ENCODE measurements at places on chromosomes 13 and 19. TPM values are rescaled to one million over a fixed set of nuclear protein-coding genes. Genes with fewer than 3 reads are reported as not detected.

CNN2 gene
- polyA plus RNA-seq = 185 TPM

PLIN5 gene
- 0.17 TPM for polyA plus RNA-seq

RUBCNL gene
- polyA plus RNA-seq = not detected

NMRK2 gene
- polyA plus RNA-seq = not detected

SIX5 gene
- 15.3 TPM for polyA plus RNA-seq

ICAM5 gene
- polyA plus RNA-seq = 0.10 TPM

DNA sequence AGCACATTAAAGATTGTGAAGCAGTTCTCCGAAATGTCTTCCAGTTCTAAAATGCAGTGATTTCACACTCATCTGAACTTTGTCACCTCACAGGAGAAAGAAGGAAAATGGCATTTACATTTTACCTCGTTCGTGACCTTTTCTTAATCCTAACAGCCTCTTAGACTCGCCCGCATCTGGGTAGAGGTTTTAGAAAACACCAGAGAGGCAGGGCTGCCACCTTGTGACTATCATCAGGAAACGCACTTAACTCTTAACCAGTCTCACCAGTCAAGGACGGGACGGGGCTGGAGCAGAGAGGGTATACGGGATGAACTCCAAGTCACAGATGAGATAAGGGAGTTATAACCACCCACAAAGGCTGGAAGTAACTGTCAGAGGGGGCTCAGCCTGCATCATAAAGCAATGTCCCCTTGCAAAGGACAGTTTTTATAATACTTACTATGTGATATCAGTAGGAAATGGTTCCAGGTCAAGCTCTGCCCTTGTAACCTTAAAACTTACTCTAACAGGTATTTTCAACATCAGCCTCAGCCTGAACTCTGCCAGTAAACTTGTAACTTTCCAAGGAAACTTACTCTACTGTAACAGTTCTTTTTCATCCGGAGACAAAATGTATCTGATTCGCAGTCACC lies 8.6 kb upstream of the CEACAM6 start:
- DNase-seq = peak; percentile 36

DNA sequence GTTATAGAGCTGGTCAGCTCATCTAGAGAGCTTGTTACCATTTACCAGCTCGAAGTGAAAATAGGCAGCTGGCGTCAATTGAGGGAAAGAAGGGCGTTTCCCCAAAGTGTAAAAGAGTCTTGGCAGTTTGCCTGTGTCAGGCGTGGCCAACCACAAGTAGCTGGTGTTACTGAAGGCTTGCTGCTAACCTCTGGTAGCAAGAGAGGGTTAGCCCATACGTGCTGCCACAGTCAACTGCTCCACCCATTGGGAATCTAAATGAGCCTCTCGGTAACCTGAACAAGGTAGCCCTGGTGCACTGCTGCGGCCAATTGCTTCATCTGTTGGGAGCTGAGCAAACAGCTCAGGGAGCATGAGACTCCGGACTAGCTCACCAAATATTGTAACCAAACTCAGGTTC lies 314.9 kb upstream of the SLITRK5 start:
- no peak for DNase-seq

- no peak for DNase-seq
Measured at GRCh38 chr13:91295712-91296410, 51.6 kb upstream of the MIR17HG start.

DNA sequence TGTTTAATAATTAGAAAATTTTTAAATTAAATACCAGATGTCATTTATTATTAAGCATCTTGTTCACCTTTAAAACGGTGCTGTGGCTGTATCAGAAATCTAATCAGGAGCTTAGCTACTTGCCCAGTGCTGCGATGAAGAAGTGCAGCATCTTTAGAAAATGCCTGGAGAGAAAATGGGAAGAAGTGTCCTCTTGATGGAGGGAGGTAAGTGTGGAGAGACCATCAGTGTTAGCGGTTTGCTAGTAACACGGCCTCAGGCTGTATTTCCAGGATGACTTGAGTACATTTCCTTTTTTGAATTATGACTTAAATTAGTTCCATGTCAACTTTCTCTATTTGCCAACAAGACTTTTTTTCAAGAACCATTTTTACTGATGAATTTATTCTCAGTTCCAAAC lies 74.1 kb downstream of the SHISA2 start:
- DNase-seq = peak; percentile 15

DNA sequence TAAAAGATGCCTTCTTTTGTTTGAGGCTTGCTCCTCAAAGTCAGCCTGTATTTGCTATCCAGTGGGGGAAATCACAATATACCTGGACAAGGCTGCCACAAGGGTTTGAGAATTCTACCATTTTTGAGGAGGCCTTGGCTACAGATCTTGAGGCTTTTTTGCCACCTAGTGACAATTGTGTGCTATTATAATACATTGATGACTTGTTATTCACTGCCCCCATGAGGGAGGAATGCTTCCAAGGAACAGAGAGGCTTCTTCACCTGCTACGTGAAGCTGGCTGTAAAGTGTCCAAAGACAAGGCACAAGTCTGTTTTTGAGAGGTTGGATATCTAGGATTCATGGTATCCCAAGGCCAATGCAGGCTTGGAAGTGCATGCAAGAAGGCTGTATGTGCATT lies 72.5 kb downstream of the ZNF708 start:
- DNase-seq = no peak

GRCh38 chr19:34766386-34766785 lies 6.6 kb downstream of the ZNF599 start:
- no peak for DNase-seq

- no peak for DNase-seq
Measured at GRCh38 chr13:45798851-45799250, 52.7 kb downstream of the SIAH3 start.

DNA sequence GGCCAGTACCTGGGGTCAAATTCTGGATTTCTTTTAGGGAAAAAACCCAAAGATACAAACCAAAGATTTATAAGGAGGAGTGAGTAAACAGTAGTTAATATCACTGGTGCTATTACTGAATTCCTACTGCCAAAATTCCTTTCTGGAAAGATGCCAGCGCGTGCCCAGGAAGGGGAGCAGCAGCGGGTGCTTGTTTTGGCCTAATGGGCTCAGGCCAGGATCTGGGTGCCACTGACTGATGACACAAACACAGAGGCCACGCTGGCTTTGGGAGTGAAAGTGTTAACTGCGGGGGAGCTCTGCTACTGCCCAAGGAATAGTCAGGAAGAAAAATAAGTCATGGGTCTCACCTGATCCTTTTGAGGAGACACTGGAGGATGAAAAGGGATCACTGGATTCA lies 61.2 kb downstream of the KLF2 start:
- DNase-seq = no peak

DNA sequence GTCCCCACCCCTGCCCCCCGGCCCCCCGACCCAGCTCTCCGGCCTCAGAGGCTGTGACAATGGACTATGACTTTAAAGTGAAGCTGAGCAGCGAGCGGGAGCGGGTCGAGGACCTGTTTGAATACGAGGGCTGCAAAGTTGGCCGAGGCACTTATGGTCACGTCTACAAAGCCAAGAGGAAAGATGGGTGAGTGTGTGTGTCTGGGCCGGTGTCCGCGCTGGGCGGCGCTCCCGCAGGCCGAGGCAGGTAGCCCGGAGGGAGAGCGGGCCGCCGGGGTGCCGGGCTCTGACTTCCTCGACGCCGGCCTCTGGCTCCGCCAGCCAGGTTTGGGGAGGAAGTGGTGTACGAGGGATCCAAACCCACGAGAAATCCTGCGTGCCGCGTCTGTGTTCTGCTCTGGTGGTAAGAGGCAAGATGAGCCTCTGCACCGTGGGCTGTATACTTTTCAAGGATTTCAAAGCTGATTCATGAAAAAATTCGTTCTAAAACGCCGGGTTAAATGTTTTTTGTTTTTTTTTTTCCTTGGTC lies 718 bp downstream of the CDK8 start:
- peak; percentile 29 for DNase-seq

DNA sequence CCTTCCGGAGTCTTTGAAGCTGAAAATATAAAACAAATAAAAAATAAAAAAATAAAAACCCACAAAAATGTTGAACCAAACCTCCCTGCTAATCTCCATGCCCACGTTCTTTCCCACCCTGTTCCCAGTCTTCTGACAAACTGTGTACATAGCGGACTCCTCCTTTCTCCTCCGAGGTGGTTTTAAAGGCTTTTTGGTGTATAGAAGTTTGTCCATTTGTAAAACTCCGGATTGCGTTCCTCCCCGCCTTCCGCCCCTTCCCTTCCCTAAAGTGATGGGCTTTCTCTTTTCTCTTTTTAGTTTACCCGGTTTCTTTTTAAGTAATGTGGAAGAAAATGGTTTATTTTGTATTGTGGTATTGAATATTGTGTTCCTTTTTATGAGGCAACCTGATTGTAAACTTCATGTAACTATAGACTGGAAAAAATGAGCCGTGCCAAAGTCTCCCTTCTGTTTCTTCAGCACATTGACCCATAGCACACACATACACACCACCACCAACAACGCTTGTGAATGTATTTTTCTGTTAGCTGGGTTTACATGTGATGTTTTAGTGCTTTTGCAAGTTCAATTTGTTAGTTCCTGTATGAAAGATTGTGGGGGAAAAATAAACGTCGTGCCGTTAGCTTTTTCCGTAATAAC lies 4.4 kb downstream of the ZIC2 start:
- DNase-seq = no peak

GRCh38 chr13:39273953-39274738 lies 235.9 kb downstream of the NHLRC3 start:
- DNase-seq = peak; percentile 17

- no peak for DNase-seq
Measured at GRCh38 chr19:16726916-16727315, 7.3 kb downstream of the NWD1 start.

DNA sequence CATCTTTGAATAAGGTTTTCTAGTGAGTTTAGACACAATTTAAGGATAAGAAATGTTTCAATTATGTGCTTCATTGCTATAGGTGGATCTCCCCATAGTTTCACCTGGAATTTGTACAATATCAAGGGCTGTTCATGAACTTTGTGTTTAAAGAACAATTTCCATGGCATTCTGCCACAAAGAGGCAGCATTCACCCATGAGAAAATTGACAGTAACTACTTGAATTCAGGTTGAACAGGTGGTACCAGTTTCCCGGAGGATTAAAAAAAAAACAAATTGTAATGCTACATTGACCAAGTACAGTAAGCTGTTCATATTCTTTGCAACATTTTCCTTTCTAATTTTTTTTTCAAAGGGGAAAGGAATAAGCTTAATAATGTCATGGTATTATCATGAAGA lies 9.1 kb downstream of the SLITRK5 start:
- DNase-seq = no peak

DNA sequence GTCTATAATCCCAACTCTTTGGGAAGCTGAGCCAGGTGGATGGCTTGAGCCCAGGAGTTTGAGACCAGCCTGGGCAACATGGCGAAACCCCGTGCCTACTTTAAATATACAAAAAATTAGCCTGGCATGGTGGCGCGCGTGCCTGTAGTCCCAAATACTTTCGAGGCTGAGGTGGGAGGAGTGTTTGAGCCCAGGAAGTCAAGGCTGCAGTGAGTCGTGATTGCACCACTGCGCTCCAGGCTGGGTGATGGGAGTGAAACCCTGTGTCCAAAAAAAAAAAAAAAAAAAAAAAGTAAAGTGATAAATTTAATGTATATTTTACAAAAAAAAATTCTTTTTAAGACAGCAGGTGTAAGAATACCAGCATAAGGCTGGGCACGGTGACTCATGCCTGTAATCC lies 17.6 kb downstream of the TMEM38A start:
- no peak for DNase-seq

DNA sequence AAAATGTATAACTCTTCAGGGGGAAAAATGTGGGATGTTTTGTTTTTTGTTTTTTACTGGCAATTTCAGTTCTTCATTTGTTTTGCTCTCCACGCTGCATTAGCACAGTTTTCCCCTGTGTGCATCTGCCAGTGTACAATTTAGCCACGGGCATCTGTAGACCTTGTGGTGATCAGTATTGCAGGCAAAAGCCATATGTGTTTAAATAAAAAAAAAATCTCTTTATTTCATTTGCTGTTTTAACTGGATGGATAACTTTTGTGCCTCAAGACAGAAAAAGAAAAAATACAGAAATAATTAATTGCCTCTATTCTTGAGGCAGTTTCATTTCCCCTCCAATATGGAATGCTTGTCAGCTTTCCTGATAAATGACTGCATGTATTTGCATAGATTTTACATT lies 7.9 kb upstream of the MAB21L1 start:
- no peak for DNase-seq

DNA sequence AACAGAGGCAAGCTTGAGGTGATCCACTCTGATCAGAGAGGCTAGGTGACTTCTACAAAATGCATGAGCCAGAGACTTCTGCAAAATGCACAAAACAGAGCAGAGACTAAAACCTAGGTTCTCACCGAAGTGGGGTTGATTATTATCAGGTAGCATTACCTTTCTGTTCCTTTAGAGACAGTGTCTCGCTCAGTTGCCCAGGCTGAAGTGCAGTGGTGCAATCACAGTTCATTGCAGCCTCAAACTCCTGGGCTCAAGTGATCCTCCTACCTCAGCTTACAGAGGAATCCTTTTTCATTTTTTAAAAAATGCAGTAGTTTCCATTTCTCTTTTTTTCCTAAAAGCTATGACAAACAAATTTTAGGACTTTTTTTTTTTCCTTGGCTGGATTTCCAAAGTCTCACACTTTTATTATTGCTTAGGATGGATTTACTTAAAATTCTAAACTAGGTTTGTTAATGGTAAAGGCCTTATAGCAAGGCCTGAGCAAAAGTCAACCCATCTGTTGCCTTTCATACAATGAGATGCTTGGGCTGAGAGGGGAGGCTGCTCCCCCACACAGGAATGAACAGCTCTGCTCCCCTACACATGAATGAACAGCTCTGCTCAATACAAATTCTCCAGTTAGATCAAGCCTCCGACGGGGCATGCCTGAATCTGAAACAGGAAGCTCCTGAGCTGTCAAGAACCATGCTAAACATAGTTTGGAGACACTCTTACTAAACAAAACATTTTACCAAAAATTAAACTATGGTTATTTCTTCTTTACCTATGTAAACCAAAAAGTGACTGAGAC lies 18.8 kb upstream of the TNFRSF19 start:
- DNase-seq = no peak
